ENCODE measurements at places on chromosomes 3 and 15.

DNA sequence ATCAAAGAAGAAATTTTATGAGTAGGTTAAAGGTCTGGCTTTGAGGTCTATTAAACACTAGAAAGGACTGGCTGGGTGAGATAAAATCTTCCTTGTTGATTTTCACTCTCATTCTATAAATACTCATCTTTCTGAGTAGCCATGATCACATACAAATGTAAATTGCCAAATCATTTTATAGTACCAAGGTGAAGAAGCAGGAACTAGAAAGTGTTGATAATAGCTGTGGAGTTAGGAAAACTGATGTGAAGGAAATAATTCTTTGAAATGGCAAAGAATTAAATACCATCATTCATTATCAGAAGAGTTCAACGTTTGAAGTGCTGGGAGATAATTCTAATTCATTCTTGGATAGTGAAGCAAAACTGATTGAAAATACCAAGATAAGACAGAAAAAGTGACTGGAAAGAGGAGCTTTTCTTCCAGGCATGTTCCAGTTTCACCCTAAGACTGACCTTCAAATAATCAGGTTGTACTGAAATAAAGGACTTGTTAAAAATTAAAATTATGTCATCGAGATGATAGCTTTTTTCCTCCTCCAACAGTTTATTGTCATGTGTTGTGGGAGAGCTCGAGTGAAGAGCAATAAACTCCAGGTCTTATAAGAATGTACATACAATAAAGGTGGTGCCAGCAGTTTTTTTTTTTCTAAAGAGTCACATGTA is 17.4 kb downstream of the THBS1 start:
- DNase-seq = no peak

DNA sequence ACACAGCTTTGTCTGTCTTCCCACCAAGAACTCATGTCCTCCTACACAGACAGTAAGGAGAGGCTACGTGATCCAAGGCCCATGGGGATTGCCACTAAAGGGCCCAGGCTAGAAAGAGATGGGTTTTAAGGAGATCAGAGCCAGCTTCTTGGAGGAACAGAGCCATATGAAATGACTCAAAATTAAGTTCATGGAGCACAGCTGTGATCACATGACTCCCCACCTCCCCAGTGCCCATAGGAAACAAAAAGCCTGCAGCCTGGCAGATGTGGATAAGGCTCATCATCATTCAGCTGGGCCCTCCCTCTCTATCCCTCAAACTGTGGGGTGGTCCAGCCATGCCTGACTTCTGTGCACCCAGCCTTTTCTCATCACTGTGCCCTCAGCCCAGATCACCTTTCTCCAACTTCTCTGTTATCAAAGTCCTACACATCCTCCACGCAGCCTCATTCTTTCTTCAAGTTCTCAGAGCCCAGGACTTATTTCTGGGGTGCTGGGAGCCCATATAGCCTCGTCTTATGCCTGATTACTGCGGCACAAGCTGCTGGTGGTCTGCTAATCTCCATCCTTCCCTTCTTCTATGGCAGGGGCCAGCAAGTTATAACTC is 137.6 kb downstream of the SMAD6 start:
- DNase-seq = no peak

DNA sequence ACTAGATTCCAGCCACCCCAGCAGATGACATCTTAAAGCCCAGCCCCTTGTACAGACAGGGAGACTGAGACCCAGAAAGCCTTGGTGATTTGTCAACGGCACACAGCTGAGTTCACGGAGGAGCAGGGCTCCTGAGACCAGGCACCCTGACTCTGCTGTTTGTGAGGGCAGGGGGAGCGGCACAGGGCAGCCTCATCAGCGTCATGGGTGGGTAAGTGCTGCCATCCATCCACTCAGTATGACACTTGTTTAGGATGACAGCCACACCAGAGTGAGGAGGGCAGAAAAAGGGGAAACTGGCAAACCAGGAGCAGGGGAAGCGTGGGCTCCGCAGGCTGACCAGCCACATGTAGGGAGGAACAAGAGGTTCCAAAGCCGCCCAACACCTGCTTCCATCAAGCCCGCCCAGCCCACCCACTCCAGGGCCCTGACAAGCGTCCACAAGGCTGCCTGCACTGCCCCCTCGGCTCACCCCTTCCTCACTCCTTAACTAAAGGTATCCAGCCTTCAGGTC is 19.9 kb downstream of the RBPMS2 start:
- no peak for DNase-seq

- no peak for DNase-seq
Observed at GRCh38 chr3:177484926-177485325, 287.6 kb upstream of the TBL1XR1 start.

- no peak for DNase-seq
Observed at GRCh38 chr15:37253877-37254276, 153.5 kb upstream of the MEIS2 start.

- no peak for DNase-seq
Observed at GRCh38 chr3:167406876-167407492, 26.9 kb upstream of the ZBBX start.

GRCh38 chr3:194137008-194137505 is 1.1 kb downstream of the HES1 start:
- no peak for DNase-seq

- DNase-seq = no peak
Observed at GRCh38 chr15:67783303-67783702, 42.0 kb upstream of the SKOR1 start.

- no peak for DNase-seq
Observed at GRCh38 chr3:190321789-190322603, at the start of gene CLDN1. Gene CLDN1, minus strand, starts transcription at chr3:190322446. Its CDS starts 240 bp downstream, at chr3:190322206.

DNA sequence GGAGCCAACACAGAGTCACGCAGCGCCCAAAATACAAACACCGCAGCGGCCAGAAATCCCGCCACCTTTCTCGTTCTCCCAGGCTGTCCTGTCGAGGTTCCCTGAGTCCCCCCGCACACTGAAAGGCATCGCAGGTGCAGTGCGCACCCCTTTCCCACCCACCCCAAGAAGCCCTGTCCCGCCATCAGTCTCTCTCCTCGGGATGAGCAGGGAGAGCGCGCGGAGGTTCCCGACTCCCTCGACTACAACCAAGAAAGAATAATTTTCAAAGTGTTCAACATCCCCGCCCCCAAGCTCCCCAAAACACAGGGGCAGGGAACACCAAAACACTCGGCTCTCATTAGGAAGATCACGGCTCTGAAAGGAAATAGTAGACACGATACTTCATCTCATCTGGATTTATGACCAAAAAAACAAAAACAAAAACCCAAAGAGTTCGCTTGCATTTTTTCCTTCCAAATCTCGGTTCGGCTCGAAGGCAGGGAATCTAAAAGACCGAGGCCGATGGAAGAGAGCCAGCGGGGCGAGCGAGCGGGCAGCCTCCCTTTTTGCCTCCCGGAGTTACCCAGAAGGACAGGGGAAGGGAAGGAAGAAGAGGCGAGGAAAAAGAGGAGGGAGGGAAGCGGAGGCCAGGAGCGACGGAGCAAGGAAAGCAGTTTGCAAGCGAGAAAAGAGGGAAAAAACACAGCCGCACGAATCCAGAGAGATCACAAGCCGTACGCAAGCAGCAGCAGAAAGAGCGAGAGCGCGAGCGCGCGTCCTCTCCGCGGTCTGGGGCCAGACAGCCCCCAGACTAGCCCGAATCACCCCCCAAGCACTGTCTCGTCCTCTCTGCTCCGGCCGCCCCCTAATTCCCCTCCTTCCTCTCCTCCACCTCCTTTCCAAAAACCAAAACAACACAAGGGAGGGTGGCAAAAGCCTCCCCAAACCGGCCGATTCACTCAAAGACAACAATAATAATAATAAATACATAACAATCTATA is 808 bp downstream of the BCL6 start:
- DNase-seq = no peak

- DNase-seq = no peak
Observed at GRCh38 chr15:52213206-52213605, 22.0 kb upstream of the GNB5 start.

DNA sequence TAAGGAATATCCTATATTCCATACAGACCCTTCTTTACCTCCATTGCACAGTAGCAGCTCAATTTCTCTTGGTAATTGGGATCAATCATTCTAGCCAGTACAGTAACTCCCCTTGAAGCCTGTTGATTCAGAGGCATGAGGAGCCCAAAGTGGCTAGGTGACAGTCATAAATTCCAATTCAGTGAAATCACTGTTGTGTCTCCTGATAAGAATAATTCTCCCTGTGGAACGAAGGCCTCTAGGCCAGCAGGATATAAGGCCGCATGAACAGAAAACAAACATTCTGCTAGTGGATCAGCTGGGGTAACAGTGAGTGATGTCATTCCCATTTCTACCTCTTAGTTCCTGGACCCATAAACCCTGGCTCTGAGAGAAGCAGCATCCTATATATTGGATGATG is 696.3 kb downstream of the NR2F2 start:
- DNase-seq = no peak

GRCh38 chr3:169954142-169954756 is 12.4 kb upstream of the SEC62 start:
- DNase-seq = no peak

- no peak for DNase-seq
Observed at GRCh38 chr15:52256366-52256765, 39.2 kb downstream of the MYO5C start.

DNA sequence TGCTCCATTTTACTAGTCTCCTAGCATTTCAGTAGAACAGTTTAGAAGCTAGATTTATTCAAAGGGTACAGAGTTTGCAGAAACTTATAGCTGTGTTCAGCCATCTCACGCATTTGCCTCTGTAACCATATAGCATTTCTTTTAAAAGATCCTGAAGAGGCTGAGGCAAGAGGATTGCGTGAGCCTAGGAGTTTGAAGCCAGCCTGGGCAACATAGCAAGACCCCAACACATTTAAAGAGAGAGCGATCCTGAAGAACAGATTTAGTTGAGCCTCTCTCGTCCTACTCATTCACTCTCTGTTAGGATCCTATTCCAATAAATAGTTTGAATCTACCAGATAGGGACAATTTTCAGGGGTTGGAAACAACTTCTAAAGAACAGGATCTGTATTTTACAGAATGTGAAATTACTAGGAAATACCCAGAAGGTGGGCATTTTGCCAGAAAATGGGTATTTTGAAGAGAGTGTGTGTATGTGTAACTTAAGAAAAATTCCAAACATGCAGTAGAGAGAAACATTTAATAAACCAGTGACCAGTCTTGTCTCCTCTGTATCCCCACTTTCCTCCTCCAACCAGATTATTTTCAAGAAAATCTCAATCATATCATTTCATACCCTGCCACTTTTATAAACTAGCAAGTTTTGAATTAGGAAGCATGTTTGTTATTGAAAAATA is 4.5 kb downstream of the EIF3J start:
- DNase-seq = no peak

DNA sequence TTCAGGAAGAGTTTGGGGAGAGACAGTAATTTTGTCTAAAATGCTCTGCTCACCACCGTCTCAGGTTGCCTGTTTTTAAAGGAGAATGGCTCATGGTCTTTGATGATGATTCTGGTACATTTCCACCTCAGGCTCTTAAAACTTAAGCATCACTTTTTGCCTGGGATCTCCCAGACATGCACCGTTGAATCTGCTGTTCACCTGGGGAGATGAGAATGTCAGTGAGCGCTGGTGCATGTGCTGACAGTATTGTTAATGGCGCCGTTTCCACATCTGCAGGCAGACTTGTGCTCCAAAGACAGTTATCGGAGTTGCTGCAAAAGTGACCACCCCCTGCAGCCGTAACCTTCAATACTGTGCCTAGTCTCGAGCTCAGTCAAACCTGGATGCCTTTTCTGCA is 219.0 kb upstream of the TPM1 start:
- DNase-seq = no peak

GRCh38 chr3:34405159-34405558 is 606.7 kb downstream of the PDCD6IP start:
- DNase-seq = no peak

- no peak for DNase-seq
Observed at GRCh38 chr3:158447408-158447807, 123.6 kb upstream of the MLF1 start.

DNA sequence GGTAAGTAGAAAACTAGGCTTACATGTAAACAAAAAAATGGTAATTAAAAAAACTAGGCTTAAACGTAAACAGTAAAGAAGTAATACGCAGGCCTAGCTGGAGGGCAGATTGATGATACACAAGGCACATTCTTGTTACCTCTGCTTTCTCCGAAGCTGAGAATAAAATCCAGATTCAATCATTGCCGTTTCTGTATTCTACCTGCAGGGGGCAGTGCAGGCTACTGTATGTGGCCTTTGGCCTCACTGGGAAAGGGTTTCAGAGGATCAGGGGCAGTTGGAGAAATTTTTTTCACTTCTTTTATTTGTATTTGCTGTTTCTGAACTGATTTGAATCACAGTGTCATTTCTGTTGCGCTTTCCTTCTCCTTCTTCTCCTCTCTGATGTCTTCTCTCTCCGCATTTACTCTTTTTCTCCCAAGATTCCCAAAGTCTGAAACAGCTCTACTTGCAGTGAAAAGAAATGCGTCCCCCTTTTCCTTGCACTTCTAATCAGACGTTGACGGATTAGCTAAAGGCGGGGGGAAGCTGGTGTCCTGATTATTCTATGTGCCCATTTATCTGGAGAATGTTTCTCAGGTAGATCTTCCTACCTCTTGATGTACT is 67.1 kb upstream of the MCTP2 start:
- no peak for DNase-seq

GRCh38 chr15:66429546-66429945 is 42.8 kb downstream of the MAP2K1 start:
- DNase-seq = no peak

GRCh38 chr3:190116551-190117067 is 4.1 kb downstream of the P3H2 start:
- DNase-seq = no peak

GRCh38 chr15:64146885-64147681 is 4.4 kb upstream of the SNX22 start:
- DNase-seq = no peak

DNA sequence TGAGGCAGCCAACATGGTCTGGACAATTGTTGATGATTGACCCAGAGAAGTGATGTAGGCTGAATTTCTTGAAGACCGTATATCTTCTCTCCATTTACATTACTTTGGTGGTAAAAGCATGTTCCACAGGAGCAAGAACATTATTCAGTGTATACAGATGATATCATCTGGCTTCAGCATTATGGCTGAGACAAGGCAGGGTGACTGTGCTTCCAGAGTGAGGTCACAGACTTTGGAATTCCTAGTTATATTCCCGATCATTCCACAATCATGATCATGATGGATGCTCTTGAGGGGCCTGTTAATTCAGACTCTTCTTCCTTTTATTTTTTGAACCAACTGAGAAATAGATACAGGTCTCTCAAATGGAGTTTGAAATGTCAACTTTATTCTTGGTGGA is 19.0 kb downstream of the PLS1 start:
- DNase-seq = no peak

GRCh38 chr15:85404918-85405866 is 24.8 kb downstream of the AKAP13 start:
- no peak for DNase-seq

GRCh38 chr3:22920006-22920405 is 283.1 kb upstream of the UBE2E2 start:
- DNase-seq = no peak

DNA sequence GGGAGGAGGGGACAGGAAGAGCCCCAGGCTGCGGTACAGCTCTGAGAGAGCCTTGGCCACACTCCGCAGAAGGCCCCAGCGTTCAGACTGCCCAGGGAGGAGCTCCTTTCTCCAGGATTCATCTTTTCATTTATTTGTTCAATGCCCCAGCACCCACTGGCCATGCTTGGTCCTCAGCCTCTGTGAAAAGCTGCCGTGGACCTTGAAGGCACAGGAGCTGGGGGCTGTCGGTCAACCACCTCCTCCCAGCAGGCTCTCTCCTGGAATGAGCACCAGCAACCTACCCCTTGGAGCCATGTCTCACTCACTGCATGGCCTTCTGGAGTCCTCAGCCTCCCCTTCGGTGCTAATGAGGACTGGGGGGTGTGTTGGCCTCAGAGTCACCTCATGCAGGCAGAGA is 21.6 kb upstream of the PRR23E start:
- no peak for DNase-seq

All from NCI-H187 treated with DMSO at 0.1 percent for 48 hours (cell line).